ENCODE measurements at places on chromosomes 16 and 17.
A peak's percentile ranks its signal among the peaks of the same experiment; 100 is the strongest.

GRCh38 chr17:42904110-42904469, 3.5 kb downstream of the G6PC1 start:
- DNase-seq, result no peak

- DNase-seq, result no peak
Measured at GRCh38 chr17:78828470-78829185, 12.0 kb downstream of the USP36 start.

GRCh38 chr17:51888816-51889215, 269.7 kb downstream of the CA10 start:
- no peak for DNase-seq

GRCh38 chr17:64983708-64984107, 64.4 kb upstream of the LRRC37A3 start:
- no peak for DNase-seq

DNA sequence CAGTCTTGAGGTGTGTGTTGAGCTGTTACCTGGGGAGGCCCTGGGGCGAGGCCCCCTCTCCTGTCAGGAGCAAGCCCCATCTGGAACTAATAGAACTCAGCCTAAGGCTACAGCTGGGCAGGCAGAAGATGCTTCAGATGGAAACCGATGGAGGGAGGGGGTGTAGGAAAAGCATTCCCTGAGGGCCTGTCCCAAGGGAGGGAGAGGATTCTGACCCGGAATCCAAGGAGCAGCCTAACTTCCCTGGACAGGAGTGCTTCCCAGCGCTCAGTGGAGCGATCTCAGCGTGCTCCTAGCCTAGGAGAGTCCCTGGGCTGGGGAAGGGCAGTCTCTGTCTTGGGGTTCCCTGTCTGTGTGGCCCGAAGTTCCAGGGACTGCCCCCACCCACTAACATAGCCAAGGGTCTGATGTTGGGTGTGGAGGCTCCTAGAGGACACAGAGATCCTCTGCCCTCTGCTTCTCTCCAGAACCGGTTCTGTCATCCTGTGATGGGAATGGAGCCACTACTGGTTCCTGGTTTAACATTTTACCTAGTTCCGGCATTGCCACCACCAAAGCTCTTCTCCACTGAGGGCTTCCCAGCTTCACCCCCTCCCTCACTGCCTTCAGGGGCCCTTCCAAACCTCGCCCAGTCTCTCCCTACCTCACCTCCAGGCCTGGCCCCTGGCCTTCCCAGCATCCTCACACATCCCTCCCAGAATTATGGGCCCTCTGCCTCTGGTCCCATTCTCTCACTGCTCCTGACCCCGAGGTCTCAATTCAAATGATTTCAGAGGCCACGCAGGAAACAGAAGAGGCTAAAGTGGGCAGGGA, 58.7 kb downstream of the RTN4RL1 start:
- no peak for DNase-seq

DNA sequence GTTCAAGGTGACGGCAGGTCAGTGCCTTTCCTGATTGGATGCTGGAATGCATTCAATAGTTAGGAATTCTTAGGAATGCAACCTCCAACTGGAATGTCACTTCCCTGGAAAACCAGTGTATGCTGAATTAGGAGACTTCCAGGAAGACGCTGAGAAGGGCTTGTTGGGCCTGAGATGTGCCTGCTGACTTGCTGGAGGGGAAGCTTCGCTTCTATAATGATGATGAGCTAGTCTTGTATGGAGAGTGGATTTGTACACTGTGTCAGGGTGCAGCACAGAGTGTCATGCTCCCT, 45.6 kb downstream of the SMPD3 start:
- no peak for DNase-seq

- DNase-seq, result peak; percentile 15
Measured at GRCh38 chr16:56013962-56014552, 138.9 kb upstream of the CES5A start.

DNA sequence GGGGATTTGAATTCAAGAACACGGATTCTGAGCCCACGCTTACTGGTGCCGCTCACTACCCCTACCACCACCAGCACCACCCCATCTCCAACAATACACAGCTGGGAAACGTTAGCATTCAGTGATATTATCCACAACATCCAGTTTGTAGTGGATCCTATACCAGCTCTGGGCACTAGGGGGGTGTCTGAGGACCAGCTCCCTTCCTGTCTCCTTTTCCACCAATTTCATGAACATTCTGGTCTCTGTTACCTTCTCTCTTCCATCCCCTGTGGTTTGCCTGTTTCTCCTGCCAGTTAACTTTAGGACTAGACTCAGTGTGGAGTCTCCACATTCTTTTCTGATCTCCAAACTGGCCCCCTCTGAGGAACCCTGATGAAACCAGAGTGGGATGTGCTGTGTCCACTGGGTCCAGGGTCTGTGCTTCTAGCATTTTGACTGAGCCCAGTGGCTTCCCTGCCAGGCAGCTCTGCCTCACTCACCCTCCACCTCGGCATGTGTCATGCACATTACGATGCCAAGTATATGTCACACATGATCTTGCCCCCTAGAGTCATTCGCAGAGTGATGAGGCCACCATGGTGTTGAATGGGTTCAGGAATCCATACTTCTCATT, 187.0 kb upstream of the CDH13 start:
- no peak for DNase-seq

DNA sequence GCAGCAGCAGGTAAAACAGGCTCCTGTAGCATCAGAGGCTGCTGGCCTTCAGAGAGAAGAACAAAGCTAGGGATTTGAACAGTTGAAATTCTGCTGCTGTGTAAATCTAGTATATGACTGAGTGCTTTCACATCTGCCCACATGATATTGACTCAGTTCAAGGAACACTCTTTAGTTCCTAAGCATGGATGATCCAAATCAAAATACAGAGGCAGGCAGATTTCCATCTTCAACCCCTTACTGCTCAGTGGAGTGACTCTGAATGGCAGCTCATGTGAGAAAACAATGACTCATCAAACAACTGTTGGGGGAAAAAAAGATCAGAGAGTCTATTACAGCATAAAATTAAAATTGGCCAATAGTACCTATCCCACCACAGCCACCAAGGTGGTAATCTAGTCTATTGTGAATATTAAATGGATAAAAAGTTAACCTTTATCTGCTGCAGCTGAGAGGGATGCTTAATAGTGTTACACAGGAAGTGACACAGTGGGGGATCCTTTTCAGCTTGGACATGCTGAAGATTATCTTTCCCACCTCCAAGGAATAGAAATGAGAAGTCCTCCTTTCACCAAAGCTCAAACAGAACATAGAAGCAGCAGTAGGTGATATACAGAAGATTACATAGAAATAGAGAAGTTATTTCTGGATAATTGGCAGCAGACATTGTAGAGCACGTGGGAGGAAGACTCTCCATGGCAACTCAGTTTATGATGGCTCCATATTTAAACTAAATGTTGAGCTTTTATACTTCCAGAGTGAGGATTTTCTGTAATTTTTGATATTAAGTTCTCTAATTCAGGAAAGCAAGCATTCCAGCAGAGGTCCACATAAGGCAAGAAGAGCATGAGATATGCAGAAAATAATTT, 239.7 kb upstream of the ERCC4 start:
- no peak for DNase-seq

- DNase-seq, result no peak
Measured at GRCh38 chr17:19945009-19945626, 32.5 kb downstream of the AKAP10 start.

GRCh38 chr16:66489385-66489784, 60.5 kb downstream of the TK2 start:
- DNase-seq, result no peak

DNA sequence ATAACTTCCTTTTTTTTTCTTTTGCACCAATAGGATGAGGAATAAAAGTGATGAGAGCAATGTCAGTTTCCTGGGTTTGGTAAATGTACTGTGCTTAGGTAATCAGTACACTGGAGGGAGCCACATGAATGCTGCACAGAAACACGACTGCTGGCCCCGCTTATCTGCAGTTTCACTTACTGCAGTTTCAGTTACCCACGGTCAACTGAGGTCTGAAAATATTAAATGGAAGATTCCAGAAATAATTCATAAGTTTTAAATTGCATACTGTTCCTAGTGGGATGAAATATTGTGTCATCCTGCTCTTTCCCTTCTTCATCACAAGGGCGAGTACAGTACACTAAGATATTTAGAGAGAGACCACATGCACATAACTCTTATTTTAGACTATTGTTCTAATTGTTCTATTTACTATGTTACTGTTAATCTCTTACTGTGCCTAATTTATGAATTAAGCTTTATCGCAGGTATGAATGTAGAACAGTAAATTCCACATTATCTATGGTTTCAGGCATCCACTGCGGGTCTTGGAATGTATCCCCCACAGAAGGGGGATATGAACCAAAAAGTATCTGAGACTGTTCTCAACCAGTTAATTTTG, 6.4 kb upstream of the LGALS3BP start:
- DNase-seq, result no peak

- no peak for DNase-seq
Measured at GRCh38 chr17:74305865-74306654, 20.0 kb upstream of the KIF19 start.

- DNase-seq, result no peak
Measured at GRCh38 chr16:51287121-51287755, 136.2 kb upstream of the SALL1 start.

Data from activated effector memory CD4-positive, alpha-beta T cell treated with Interleukin-2 at 50 U/mL for 16 hours (primary cell).